Fibroblast of mammary gland (primary cell): ENCODE measurements at places on chromosomes 2 and 18.

GRCh38 chr2:8447610-8448221 lies 234.1 kb upstream of the ID2 start:
- peak; percentile 74 for DNase-seq

GRCh38 chr2:230124757-230125431 lies 56.2 kb upstream of the SLC16A14 start:
- no peak for DNase-seq

DNA sequence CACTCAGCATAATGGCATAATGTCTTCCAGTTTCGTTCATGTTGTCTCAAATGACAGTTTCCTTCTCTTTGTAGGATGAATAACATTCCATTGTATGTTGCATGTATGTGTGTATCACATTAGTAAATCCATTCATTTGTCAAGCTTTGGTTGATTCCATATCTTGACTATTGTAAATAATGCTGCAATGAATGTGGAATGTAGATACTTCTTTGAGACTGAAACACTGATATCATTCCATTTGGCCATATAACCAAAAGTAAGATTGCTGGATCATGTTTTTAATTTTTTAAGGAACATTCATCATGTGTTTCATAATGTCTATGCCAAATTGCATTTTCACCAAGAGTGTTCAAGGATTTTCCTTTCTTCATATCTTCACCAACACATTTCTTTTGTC lies 1711.4 kb upstream of the PIK3C3 start:
- no peak for DNase-seq

DNA sequence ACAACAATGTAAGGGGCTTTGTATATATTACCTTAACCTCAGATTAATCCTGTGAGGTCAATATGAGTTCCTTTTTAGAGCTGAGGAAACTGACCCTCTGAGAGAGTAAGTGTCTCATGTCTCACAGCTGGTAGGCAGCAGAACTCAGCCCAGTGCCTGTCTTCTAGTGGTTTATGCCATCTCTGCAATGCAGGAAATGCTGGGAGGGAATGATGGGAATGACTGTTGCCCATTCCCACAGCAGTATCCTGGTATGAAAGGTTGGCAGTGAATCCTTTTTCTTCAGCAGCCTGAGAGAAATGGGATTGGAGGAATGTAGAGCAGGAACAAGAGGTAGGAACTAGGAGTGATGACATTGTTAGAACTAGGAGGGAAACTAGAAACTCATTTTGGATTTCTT lies 6.0 kb downstream of the MRPL30 start:
- no peak for DNase-seq

GRCh38 chr2:176317199-176317598 lies 48.0 kb downstream of the MTX2 start:
- DNase-seq = no peak

DNA sequence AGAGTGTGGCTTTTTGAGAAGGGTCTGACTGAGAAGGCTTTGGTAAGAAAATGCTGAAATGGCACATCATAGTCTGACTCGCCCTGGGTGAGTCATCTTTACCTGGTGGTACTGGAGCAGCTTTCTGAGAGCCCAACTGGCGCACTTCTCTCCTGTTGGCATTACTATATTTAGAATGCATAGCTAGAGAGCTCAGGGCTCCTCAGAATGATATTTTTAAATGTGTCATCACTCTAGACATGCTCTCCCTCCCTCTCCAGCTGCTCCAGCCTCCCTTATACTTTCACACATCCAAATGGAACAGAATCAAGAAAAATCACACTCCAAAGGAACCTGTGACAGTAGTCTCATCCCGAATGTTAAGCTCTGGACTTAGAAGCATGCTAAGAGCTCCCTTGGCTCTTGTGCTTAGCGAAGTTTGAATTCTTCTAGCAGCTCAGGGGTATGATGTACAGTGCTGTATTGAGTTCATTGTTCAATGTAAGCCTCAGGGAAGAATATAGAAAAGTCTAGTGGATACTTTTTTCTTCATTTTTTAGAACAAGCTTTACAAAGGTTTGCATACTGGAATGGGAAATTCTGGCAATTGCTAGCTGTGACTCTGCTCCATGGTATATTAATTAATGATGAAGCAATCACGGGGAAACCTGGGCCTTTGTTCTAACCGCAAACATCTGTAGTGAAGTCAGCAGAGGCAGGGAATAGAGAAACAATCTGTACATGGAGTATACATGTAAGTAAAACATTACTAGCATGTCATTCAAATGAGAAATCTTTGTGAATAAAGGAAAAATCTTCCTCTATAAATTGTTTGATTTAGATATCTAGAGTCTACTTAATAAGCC lies 751.2 kb upstream of the NRXN1 start:
- peak; percentile 63 for DNase-seq

DNA sequence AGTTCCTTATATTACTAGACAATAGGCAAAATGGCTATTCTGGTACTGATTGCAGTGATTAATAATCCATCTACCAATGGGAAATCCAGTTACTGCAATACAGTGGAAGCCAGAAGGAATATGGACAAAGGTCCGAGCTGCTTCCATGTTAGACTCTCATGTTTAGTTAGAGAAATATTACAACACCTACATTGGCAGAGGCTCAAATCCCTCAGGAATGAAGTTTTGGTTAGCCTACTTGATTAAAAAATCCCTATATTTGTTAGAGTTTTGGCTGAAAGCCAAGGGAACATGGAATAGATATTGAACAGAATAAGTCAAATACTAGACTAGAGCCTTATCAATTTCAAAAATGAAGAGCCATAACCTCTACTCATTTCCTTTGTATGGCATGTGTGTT lies 48.5 kb downstream of the ARL6IP6 start:
- DNase-seq = peak; percentile 67

DNA sequence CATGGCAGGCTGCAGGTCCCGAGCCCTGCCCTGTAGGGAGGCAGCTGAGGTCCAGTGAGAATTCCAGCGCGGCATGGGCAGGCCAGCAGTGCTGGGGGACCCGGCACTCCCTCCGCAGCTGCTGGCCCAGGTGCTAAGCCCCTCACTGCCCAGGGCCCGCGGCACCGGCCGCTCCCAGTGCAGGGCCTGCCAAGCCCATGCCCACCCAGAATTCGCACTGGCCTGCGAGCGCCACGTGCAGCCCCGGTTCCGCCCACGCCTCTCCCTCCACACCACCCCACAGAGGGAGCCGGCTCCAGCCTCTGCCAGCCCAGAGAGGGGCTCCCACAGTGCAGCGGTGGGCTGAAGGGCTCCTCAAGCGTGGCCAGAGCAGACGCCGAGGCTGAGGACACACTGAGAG lies 158.5 kb upstream of the ACVR2A start:
- DNase-seq = no peak

- DNase-seq = no peak
Observed at GRCh38 chr2:61718965-61719364, 134.9 kb downstream of the FAM161A start.

DNA sequence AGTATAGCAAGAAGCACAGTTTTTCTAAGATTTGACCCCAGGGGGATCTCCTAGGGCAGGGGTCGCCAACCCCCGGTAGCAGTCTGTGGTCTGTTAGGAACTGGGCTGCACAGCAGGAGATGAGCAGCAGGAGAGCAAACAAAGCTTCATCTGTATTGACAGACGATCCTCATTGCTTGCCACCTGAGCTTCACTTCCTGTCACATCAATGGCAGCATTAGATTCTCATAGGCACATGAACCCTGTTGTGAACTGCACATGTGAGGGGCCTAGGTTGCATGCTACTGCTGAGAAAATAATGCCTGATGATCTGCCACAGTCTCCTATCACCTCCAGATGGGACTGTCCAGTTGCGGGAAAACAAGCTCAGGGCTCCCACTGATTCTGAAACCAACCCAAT lies 136.2 kb downstream of the RGPD3 start:
- DNase-seq = no peak

GRCh38 chr2:133765658-133766057 lies 197.4 kb upstream of the NCKAP5 start:
- DNase-seq = no peak
